Retina (tissue), 1 donor: ENCODE measurements at places on chromosomes 3 and 15.
A peak's percentile ranks its signal among the peaks of the same experiment; 100 is the strongest.

DNA sequence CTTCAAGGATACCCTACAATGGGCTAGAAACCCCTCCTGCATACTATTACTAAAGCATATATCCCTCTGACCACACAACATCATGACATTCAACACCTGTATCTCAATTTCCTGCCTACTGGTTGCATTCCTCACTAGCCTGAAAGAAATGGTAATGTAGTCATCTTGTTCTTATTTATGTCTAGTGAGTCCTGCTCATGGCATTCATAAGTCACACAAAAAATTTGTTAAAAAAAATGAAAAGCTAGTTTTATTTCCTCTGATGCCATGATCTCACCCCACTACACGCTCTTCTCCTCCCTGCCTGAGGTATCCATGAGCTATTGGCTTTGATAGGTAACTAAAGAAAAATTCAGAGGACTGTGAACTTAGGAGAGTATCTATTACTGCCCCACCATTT, 284.5 kb downstream of the ZNF385D start:
- DNase-seq, result no peak

DNA sequence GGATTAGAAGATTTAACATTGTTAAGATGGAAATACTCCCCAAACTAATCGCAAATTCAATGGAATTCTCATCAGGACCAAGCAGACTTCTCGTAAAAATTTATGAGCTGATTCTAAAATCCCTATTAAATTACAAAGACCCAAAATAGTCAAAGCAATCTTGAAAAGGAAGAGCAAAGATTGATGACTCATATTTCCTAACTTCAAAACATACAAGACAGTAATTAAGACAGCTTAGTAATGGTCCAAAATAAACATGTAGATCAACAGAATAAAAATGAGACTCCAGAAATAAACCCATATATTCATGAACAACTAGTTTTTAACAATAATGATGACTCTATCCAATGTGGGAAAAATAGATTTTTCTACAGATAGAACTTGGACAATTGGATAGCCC, 148.7 kb downstream of the SI start:
- no peak for DNase-seq

DNA sequence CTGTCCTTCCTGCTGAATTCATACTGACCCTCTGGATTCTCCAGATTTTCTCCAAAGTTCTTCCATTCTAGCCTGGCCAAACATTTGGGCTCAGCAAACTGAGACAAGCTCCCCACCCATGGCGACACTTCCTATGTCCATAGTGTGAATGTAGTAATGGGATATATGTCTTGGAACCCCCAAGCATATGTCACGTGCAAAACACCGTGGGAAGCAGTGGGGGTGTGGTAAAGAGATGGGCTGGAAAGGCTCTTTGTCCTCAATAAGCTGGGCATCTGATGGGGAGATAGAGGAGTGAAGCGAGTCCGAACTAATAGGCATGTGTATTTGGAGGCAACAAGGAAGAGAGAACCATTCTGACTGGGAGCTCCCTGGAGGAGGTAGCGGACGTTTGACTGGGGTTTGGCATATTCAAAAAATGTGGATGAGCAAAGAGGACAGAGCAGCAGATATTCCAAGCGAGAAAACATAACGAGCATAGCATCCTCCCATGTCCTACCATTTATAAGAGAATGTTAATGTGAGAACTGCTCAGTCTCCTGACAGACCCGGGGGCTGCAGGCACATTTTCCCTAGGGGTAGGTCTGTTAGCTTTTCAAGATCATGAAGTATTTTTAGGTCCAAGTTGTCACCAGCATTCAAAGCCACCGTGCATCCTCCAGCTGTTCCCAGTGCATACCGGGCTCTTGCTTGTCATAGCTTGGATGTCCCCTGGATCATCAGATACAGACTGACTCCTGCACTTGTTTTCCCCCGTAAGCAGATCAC, 25.6 kb downstream of the TPM1 start:
- DNase-seq, result no peak

GRCh38 chr15:89164712-89165211, 56.6 kb downstream of the RLBP1 start:
- no peak for DNase-seq

- DNase-seq, result no peak
Measured at GRCh38 chr3:32630266-32630665, 54.7 kb upstream of the CNOT10 start.

DNA sequence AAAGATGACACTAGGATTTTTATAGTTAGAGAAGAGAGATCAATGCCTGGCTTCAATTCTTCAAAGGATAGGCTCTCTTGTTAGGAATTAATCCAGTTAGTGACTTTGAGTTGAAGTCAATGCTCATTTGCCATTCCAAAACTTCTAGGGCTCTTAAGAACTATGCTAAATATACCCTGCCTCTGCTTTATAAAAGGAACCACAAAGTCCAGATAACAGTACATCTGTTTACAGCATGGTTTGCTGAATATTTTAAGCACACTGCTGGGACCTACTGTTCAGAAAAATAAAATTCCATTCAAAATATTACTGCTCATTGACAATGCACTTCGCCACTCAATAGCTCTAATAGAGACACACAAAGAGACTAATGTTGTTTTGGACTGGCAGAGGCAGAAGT, 786.6 kb upstream of the DPPA4 start:
- no peak for DNase-seq

DNA sequence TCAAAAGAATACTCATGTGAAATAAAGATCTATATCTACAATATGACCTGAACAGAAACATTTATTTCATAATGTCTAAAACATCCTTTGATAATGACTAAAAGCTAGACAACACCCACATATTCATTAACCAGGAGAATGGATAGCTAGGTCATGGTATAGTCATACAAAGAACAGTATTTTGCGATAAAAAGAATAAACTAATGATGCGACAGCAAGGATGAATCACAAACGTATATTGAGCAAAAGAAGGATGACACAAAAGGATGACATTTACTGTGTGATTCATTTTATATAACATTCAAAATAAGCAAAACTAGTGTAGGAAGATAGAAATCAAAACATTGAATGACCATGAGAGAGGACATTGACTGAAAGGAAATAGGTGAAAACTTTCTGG, 1233.1 kb downstream of the OTOL1 start:
- DNase-seq, result no peak

GRCh38 chr3:75015280-75015679, 400.8 kb upstream of the CNTN3 start:
- no peak for DNase-seq

DNA sequence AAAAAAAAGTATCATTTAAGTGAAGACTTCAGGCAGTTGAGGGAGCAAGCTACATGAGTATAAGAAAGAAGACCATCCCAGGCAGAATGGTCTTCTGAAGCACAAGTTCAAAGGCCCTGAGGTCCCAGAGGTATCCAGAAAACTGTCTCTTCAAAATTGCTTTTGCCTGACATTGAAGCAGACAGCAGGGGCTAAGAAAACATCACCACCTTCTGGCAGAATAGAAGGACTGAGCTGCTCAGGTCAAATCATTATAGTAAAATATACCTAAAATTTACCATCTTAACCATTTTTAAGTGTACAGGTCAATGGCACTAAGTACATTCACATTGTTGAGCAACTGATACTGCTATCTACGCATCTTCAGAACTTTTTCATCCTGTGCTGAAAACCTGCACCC, 16.4 kb downstream of the GPR160 start:
- no peak for DNase-seq

DNA sequence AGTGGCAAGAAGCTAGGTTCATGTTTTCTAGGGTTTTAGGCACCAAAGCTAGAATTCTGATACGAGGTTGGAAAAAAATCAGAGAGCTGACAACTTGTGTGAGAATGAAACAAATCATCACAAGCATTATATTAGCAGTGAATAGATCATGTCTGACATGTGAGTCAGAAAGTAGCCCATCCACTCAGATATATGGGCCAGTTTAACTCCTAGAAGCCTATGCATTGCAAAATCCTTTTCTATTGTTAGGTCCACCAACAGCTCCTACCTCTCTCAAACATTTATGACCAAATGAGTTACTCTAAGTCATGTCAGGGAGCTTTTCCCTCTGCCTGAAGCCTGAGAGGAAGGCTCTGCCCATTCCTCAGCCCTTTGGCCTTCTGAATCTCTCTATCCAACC, 44.0 kb downstream of the KBTBD12 start:
- DNase-seq, result no peak

GRCh38 chr3:184942735-184943134, 130.8 kb downstream of the VPS8 start:
- DNase-seq, result no peak

DNA sequence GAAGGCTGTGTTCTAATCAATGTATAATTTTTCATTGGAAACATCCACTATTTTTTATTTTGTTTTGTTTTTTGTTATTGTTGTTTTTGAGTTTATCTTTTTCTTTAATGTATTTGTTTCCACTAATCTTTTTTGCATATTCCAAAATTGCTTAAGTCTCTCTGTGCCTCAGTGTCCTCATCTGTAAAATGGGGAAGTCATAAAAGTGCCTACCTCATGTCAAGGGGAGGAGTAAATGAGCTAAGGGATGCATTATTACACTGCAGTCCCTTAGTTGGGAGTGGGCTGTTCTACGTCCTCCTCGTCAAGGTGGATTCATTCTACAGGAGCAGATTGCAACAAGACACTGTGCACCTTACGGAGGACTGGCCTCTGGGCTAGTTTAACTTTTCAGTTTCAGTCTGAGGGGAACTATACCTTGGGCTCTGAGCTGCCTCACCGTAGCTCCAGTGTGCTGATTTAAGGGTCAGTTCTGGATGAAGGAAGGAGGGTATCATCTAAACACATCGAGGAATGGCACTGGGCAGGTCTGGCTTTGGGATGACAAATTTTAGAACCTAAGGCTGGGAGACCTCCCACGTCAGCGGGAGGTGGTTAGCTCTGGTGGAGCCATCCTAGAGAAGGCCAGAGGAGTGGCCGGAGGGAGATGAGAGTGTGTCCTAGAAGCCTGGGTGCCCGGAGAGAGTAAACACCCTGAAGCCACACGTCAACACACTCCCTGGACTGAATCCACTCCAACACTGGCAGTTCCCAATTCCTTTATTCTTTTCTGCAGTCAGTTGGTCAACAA, 5.1 kb upstream of the SRP14 start:
- DNase-seq, result no peak

DNA sequence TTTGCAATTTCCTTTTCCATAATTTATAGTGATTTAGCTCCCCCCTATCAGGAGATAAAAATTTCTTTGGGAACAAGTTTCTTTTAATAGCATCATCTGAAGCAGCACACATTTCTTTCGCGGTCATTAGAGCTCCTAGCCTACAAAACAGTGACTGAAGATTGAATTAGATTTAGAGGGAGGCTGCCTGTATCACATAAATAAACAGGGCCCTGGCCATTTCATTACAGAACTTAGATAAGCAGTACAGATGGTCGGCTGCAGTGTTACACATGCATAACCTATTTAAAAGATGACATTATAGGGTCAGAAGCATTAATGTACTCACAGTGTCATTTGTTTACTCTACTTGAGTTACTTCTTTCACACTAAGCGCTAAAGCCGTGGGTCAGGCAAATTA, 81.4 kb upstream of the SLC25A26 start:
- DNase-seq, result no peak

DNA sequence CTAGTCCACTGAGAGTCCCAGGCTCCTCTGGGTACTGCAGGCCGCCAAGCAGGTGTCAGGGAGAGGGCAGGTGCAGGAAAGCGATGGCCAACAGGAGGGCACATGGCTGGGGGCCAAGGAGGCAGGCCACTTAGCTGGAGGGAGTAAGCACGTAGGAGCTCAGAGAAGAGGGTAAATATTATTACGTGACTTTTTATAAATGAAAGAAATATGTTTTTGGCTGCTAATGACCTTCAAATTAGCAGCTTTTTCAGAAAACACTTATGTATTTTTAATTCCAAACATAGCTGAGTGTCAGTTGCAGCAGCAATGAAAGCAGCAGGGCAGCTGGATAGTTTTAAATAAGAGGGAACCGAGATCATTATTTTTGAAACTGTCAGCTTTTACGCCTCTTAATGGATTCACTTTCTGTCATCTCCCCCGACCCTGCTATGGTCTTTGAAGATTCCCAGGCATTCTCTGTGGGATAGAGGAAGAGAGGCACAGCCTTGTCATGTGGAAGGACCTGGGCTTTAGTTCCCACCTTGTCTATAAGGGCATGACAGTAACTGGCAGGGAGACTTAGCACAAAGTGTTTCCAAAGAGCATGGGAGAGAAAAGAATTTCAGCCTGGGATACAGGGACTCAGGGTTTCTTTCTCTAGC, 477.1 kb downstream of the EPHB1 start:
- DNase-seq, result peak; percentile 7

DNA sequence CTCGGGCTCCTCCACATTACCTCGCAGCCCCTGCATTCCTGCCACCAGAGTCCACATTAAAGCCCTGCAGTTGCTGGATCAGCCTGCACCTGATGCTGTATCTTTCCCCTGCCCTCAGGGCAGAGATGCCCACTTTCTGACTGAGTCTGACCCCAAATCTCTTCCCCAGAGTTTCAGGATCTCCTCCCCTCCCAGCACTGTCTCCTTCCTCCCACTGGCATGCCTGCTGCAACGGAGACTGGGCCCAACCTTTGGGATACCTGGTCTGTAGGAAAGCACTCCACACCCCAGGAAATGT, 20.6 kb upstream of the GP9 start:
- DNase-seq, result no peak

- no peak for DNase-seq
Measured at GRCh38 chr3:42499478-42499871, 3.0 kb upstream of the VIPR1 start.

DNA sequence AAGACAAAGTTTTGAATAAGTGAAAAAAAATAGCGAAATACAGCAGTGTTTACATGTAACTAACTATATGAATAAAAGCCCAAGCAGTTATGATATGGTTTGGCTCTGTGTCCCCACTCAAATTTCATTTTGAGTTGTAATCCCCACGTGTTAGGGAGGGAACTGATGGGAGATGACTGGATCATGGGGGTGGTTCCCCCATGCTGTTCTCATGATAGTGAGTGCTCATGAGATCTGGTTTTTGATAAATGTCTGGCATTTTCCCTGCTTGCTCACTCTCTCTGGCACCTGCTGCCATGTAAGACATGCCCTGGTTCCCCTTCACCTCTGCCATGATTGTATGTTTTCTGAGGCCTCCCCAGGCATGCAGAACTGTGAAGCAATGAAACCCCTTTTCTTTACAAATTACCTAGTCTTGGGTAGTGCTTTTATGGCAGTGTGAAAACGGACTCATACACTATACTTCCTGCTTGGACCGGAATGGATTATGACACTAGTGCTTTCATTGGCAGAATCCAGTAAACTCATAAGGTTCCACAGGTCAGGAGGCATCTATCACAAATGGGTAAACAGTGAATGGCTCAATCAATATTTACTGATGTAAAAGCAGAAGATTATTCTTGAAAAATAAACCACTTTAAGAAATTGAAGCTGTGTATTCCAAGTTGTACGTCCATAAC, 192.1 kb downstream of the CBLB start:
- DNase-seq, result no peak
